Cardiac septum (tissue), 1 donor: ENCODE measurements at places on chromosomes 1 and 21.

GRCh38 chr1:82388679-82389078 lies 587.9 kb downstream of the ADGRL2 start:
- no peak for DNase-seq

DNA sequence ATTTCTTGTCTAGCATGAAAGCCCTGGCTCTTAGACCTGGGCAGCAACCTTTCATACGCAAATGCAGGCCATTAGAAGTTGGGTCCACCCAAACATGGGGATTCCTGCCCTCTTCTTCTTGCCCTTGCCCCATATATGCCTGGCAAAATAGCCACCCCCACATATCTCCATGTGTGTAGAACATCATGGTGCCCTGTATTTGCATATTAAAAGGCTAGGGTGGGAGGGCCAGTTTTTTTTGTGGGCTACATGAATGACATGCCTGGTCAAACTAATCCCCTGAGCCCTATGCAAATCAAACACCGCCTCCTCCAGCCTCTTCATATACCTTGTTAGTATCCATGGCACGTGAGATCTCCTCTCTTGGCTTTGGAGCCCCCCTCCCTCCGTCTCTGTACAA lies 24.7 kb downstream of the MFSD2A start:
- no peak for DNase-seq

GRCh38 chr1:193712392-193712791 lies 526.0 kb upstream of the B3GALT2 start:
- no peak for DNase-seq

DNA sequence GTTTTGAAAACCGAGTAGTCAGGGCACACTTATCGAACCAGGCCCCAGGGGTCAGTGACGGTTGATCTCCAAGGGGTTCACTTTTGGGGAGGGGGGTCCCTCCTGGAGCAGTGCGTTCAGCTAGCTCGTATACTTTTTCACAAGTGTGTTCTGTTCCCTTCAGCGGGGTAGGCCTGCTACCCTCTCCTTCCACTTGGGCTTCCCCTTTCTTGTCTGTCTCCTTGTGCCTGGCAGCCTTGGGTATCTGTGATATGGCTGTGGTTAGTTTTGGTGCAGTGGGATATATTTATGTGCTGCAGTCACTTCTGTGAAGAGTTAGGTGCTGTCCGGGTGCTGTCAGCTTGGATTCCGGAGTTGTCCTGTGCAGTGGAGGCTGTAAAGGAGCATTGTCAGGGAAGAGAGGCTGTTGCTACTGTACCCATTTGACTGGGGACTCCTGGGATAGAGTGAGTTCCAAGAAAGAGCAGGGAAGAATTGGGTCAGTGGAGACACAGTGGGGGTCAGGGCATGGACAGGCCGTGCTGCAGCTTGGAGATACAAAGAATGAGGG lies 29.7 kb downstream of the ADARB1 start:
- no peak for DNase-seq

DNA sequence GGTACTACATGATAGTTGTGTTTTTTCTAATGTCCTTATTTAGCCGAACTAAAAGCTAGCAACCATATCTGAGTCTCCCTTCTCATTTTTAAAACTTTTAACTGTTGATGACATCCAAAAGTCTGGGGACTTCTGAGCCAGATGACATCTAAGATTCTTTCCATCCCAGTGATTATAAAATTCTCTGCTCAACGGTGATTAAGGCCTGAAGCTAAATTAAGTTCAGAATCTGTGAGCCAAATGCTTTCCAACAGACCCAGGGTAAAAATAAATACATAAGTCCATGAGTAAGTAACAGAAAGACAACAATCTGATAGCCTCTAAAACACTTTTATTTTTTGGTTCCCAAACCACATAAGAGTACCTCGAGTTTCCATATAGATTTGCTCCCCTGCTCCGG lies 13.1 kb upstream of the PTP4A2 start:
- DNase-seq = no peak

DNA sequence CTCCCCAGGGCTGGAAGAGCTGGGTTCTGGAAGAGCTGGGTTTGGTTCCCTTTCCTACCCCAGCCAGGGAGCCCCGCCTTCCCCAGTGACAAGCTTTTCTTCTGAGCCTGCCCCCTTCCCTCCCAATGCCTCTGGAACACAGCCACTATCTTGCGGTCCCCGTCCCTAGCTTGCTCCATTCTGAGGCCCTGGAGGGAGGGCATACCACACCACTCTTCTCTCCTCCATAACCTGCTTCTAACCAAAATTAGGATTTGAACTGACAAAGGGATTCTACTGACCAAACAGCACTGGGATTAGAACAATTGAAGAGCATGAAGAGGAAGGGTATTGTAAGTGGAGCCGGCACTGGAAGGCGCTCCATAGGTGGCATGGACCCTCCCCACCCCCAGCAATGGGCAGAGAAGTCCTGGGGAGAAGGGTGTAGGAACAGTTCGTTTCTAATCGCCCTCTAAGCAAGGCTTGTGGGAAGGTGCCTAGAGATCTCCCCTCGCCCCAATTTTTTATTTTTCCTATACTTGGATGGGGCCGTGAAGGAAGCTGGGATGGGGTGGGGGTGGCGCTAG lies 690 bp downstream of the C1orf216 start:
- DNase-seq = no peak

GRCh38 chr1:210584439-210585113 lies 255.9 kb downstream of the HHAT start:
- DNase-seq = peak; percentile 83

- DNase-seq = no peak
Observed at GRCh38 chr1:87208080-87208479, 120.6 kb upstream of the LMO4 start.

DNA sequence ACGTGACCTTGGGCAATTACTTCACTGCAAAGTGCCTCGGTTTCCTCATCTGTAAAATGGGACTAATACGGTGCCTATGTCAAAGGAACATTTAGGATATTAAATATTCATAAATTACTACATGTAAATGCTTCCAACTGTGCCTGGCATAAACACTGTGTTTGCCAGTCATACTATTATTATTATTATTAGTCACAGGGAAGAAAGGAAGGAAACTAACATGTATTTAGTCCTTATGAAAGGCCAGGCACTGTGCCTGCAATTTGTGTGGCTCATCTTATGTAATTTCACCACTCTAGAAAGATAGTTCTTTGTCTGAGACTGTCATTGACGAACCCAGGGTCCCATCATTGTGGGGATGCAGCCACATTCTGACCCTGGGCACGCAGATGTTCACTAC lies 45.0 kb downstream of the EPHB2 start:
- DNase-seq = no peak

- DNase-seq = no peak
Observed at GRCh38 chr1:244678697-244679096, 25.8 kb downstream of the DESI2 start.

- no peak for DNase-seq
Observed at GRCh38 chr21:15272171-15272570, 207.4 kb upstream of the NRIP1 start.

DNA sequence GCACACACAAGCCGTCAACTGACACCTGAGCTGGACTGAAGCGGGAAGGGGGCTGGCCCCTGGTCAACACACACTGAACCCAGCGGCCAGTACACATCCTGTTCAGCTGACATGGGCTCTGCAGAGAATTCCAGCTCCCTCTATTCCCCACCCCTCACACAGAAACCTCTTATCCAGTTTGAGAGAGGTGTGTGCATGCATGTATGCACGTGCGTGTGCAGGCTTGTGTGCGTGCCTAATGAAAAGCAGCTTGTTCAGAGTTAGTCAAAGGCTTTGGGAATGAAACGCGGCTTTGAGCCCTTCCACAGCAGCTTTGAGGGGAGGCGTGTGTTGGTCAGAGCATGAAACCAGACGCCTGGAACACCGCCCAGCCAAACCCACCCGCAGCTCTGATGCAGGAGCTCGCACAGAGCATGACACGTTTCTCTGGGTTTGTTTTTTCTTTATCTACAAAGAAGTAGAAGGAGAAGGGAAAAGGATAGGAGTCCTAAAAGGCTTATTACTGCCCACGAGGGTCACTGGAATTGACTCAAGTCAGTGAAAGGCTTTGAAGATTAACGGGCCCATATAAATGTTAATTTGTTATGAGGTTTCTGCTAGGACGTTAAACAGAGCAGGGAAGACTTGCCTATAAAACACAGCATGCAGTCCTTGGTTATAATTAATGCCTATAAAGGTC lies 184.2 kb downstream of the ETS2 start:
- peak; percentile 71 for DNase-seq

DNA sequence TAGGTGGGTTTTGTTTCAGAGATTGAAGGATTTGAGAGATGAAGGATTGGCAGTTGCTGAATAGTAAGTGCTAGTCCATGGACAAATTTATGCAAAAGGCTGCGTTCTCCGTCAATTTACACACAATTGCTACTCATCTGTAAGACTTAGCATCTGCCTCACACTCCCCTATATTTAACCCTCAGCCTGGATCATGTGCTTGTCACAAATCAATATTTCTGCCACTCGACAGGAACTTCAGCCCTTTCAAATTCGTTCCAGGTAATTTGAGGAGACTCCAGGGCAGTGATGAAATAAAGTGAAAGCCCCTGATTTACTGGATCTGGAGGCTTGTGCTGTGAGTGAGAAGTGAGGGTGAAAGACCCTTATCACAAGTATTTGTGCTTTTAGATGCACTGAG lies 105.6 kb upstream of the UBE2U start:
- DNase-seq = no peak

- no peak for DNase-seq
Observed at GRCh38 chr1:9835758-9836631, 12.2 kb upstream of the CLSTN1 start.

GRCh38 chr1:185439727-185440415 lies 122.8 kb upstream of the IVNS1ABP start:
- DNase-seq = no peak

DNA sequence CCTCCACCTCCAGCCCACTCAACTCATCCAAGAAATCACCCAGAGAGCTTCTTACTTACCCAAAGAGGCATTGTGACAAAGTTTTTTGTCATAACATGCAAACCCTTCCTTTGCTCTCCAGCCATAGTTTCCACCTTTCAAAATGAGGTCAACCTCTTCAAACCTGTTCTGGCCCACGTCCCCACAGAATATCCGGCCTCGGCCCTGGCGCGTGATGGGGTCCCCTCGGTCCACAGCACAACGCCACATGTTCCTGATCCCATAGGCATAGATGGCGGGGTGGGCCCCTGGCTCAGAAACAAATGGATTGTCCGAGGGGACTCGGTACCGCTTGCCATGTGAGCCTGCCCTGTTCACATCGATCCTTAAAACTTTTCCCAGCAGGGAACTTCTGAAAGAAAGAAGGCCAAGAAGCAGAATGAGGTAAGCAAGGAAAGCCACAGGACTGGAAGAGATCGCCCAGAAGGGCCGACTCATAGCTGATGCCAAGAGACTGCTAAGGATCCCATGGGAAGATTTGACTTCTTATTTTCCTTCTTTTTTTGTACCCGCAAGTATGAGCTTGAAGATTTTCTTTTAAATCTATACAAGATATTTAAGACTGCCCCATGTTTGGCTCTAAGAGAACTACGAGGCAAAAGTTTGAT lies 7.8 kb downstream of the HHIPL2 start:
- DNase-seq = no peak

DNA sequence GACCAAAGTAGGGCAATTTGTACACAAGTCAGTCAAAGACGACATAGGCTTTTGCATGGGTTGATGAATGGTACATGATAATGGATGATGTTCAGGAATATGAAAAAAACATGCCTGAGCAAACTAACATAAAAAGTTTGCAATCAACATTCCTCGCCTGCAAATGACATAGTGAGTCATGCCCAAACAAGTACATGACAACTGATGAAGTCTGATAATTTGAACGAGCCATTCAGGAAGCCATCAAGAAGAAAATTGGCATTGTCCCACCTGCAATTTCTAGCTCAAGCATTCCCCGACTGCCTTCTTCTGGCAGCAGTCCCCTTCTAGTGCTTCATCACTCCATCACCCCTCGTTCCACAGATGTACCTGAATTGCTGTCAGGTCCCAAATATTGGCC lies 118.4 kb upstream of the NR5A2 start:
- DNase-seq = no peak

DNA sequence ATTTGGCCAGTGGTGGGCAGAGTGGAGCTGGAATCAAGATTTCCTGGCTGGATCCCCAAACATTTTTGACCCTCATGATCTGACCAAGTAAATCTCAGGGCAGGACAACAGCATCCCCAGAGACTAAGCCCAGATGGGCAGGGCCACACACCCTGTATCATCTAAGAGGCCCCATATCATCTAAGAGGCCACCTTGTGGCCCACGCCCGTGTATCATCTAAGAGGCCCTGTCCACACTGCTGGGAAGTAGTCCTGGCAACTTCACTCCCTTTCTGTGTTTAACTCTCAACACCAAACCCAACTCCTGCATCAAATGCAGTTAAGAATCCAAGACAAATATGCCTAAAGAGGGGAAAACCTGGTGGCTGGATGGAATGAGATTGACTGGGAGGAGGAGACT lies 81.6 kb upstream of the SSX2IP start:
- no peak for DNase-seq

DNA sequence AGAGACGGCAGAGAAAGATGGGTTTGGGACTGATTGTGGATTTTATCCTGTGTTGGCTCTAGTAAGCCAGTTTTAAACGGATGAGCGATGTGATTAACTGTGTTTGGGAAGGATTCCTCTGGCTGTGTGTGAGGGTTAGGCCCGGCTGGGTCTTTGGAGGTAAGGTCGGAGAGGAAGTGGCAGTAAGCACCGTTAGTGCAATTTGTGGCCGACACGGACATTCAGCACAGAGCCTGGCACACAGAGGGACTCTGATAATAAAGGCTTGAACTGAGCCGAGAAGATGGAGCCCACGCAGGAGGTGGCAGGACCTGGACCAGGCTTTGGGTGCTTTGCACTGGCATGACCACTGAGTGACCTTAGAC lies 1.3 kb downstream of the MTFR1L start:
- no peak for DNase-seq

DNA sequence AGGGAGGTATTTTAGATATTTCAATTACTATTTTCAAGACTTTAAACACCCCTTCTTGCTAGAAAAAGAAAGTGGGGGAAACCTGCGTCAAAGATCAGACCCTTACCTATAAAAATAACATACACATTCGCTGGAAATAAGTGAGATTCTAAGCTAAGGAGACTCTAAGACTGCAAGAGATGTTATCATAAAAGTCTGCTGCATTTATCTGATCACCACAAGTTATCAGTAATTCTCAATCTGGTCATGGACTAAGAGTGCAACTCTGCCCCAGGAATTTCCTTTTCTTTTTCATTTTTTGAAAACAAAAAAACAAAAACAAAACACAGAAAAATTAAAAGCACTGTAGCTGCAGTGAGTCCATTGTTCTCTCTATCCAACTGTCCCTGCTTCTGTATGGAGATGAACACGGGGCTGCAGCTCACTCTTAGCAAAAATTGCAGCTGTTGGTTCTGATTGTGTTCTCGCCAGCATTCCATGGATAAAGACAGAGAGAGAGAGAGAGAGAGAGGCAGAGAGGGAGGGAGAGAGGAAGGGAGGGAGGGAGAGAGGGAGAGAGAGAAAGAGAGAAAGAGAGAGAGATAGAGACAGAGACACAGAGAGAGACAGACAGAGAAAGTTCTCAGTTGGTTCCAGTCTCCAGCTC lies 14.1 kb downstream of the XKR8 start:
- no peak for DNase-seq

GRCh38 chr1:230073371-230074035 lies 6.5 kb downstream of the GALNT2 start:
- DNase-seq = no peak
